ENCODE measurements at places on chromosomes 7 and 10.

DNA sequence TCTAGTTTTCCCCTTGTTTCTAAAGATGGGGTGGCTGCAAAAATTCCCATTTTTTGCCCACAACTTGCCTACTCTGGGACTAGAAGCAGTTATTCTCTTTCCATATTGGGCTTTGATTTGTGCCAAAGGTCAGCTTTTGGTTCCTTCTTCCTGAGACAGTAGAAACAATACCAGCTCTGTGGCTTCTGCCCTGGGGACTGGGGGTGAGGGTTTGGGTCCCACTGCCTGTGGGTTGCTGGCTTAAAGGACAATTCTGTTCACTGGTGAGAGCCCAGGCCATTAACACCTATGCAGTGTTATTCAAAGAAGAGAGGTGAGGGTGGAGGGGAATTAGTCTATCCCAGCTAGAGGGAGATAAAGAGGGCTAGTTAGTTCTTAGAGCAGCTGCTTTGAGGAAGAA, 171.5 kb downstream of the CPEB3 start:
- no peak for DNase-seq

DNA sequence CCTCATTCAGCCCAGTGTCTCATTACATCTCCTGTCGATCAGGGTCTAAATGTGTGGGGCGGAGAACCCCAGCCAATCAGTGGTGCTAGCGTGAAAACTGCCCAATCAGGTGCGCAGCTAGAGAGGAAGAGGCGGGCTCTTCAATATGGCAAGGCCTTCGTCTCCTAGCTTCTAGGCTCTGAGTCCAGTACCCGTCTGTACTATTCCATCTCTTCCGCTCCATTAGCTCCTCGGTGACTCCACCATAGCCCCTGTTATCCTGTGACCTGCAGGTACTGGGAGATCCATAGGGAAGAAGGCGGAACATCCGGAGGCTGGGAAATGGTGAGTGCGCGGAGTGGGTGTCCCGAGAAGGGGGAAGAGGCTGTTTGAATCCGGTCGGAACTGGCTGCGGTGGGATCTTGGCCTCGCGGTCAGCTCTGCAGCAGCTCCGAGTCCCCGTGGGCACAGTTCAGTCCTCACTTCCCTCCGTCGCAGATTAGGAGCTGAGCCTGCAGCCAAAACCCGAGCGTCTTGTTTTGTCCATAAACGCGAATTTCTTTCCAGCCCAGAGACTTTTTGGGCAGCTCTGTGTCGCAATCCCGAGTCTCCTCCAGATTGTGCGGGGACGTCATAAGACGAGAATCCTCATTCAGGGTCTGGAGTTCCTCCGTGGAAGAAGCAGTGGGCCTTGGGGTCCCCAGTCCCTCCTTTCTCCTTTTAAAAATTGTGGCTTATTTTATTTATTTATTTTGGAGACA, at the start of gene ZNF727:
ZNF727 (plus strand) TSS at position 134 of the 740 bp plus-strand sequence; CDS start at position 322, 188 bp downstream.
- DNase-seq, result peak; percentile 11

DNA sequence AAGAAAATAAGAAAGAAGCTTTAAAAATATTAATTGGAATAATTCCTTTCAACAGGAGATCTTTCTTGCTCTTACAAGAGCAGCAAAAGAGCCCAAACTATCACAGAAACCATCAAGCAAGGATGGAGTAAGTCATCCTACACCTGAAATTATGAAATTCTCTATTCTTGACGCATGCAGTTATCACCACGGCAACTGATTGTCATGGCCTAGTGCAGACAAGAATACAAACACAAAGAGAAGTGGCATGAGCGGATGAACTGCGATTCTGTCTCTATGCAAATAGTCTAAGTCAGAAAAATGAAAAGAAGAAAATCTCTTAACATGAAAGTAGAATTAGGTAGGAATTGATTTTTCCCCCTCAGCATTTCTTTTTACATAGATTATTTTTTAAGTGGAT, 54.8 kb upstream of the SLC35B4 start:
- DNase-seq, result no peak

- no peak for DNase-seq
Observed at GRCh38 chr7:80309971-80310549, 175.4 kb downstream of the GNAI1 start.

- DNase-seq, result no peak
Observed at GRCh38 chr7:137097111-137097510, 228.7 kb downstream of the CHRM2 start.

GRCh38 chr7:98354052-98354451, 46.8 kb downstream of the BAIAP2L1 start:
- no peak for DNase-seq
